H1 (cell line): ENCODE measurements at places on chromosomes 6 and 20. TPM values are rescaled to one million over a fixed set of nuclear protein-coding genes. Genes with fewer than 3 reads are reported as not detected.
A peak's percentile ranks its signal among the peaks of the same experiment; 100 is the strongest.

GRCh38 chr6:35185302-35185681 is 28.5 kb upstream of the SCUBE3 start:
- H3K4me1 ChIP-seq: peaks cover 4% of the 10 kb centered on the region; the same call in 1 of the 2 replicates
- no peaks in the 10 kb centered on the region for H3K36me3 ChIP-seq
- DNase-seq: no peak
- peaks cover 14% of the 10 kb centered on the region for H3K27me3 ChIP-seq
- H3K4me3 ChIP-seq: no peak overlapping the region
- H3K27ac ChIP-seq: no peak overlapping the region

OR2H1 gene
- polyA plus RNA-seq: not detected in 2 replicates

DNA sequence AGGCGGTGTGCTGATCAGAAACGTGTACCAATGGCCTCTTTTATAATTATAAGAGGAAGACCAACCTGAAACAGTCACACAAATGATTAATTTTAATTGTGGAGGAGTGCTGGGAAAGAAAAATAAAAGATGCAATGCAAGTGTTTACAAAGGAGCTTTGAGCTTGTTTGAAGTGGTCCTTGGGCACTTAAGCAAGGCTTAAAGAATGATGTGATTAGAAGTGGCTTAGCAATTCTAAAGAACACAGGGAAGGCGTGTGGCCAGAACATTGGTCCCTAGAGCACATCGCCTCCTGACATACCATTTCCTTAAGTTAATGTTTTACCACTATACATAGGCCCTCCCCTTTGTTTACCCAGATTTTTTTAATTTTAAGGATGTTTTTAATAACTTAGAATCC is 26.1 kb downstream of the PTPN1 start:
- H3K4me1 ChIP-seq: peaks cover 3% of the 10 kb centered on the region
- no peak overlapping the region for H3K4me3 ChIP-seq
- no peaks in the 10 kb centered on the region for H3K27me3 ChIP-seq
- no peak for DNase-seq

DNA sequence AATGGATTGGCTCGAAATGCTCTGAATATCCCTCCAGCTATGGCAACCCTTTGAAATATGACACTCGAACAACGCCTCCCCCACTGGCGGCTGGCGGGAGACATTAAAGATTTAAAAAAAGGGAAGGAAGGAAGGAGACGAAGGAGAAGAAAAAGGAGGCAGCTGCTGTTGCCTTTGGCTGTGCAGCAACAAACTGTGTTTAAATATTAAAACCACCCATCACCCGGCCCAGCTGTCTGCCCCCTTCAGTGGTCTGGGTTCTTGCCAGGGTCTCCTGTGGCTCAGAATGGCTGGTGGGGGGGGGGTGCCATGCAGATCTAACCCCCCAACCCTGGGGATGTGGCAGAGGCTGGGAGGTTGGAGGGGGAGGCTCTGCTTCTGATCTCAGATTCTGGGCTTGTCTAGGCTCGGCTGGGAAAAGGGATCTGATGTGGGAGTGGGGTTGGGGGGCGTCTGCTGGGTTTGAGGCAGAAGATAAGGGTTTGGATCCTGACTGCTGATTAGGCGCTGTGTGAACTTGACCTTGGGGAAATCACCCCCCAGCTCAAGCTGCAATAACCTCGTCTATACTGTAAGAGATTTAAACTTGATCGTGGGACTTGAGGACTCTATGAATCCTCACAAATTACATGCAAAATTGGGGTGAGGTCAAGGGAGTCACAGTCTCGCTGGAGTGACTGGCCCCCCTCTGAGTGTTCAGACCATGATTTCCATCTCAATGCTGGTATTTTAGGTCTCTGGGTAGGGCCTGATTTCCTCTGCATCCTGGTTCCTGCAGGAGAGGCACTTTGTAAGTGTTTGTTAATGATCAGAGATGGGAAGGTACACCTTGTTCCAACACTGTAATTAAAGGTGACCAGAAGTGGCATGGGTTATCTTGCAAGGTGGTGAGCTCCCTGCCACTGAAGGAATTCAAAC is 40.3 kb upstream of the BLCAP start:
- no peak overlapping the region for H3K27ac ChIP-seq
- peak overlapping the region; percentile 58 for H3K4me3 ChIP-seq
- peaks cover 11% of the 10 kb centered on the region for H3K4me1 ChIP-seq
- peak; percentile 57 for DNase-seq
- peaks cover 7% of the 10 kb centered on the region for H3K27me3 ChIP-seq

DNA sequence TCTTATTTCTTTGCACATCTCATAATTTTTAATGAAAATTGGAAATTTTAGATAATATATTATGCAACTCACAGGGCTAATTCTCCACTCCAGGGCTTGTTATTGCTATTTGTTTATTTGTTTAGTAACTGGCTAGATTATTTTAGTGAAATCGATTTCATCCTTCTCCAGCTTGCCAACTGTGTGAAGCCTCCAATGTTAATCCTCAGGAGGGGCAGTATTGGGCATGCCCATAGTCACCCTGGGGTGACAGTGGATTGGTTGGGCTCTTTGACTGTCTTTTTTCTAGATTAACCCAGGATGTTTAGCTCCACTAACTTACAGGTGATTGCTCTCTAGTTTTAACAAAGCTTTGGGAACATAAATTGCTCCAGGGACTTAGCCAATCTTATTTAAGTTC is 450.1 kb downstream of the BMP2 start:
- H3K36me3 ChIP-seq: no peaks in the 10 kb centered on the region
- H3K4me1 ChIP-seq: peaks cover 6% of the 10 kb centered on the region; the same call in 1 of the 2 replicates
- no peak for DNase-seq
- no peak overlapping the region for H3K27ac ChIP-seq
- H3K4me3 ChIP-seq: no peak overlapping the region

DEFB113 gene
- polyA plus RNA-seq: not detected in 2 replicates

XKR7 gene
- polyA plus RNA-seq: 2.4 TPM in 2 replicates

GRCh38 chr6:117601811-117602150 is 530 bp downstream of the GOPC start:
- no peak for DNase-seq
- no peaks in the 10 kb centered on the region for H3K27me3 ChIP-seq
- H3K36me3 ChIP-seq: no peaks in the 10 kb centered on the region
- H3K4me3 ChIP-seq: peak overlapping the region; percentile 84

DNA sequence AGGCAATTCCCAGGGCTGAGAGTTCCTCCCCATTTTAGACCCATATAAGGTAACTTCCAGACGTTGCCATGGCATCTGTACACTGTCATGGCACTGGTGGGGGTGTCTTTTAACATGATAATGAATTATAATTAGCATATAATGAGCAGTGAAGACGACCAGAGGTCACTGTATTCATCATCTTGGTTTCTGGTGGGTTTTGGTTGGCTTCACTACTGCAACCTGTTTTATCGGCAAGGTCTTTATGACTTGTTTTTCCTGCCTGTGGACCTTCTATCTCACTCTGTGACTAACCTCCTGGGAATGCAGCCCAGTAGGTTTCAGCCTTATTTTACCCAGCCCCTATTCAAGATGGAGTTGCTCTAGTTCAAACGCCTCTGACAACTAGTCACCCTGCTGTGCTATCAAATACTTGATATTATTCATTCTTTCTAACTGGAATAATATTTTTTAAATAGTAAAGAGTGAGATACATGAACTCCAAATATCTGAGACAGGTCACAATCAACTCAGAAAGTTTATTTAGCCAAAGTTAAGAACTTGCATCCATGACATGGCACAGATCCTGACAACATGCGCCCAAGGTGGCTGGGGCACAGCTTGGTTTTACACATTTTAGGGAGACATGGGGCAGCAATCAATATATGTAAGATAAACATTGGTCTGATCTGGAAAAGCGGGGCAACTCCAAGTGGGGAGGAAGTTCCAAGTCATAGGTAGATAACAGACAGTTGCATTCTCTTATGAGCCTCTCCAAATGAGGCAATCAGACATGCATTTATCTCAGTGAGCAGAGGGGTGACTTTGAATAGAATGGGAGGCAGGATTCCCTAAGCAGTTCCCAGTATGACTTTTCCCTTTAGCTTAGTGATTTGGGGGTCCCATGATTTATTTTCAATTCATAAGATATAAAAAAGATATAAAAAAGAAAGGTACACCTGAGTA is 1.2 kb upstream of the UFL1 start:
- peak overlapping the region; percentile 90; the same call in 1 of the 2 replicates for H3K4me3 ChIP-seq
- no peaks in the 10 kb centered on the region for H3K27me3 ChIP-seq
- H3K27ac ChIP-seq: peak overlapping the region; percentile 89
- no peaks in the 10 kb centered on the region for H3K36me3 ChIP-seq
- H3K4me1 ChIP-seq: peaks cover 7% of the 10 kb centered on the region
- no peak for DNase-seq
